ENCODE measurements at places on chromosomes 4 and X. TPM values are rescaled to one million over a fixed set of nuclear protein-coding genes. Genes with fewer than 3 reads are reported as not detected.

OPN1MW2 gene
- not detected for total RNA-seq

UGT2B17 gene
- total RNA-seq: not detected

COL25A1 gene
- total RNA-seq: 2.0 TPM

FAM90A26 gene
- total RNA-seq: not detected

BMX gene
- total RNA-seq: not detected

CXCL11 gene
- not detected for total RNA-seq

ABLIM2 gene
- total RNA-seq: 0.24 TPM

HOPX gene
- total RNA-seq: 2.8 TPM

GAGE12H gene
- not detected for total RNA-seq

GABRB1 gene
- total RNA-seq: not detected

SMIM10 gene
- total RNA-seq: not detected

JCHAIN gene
- total RNA-seq: not detected

KLB gene
- not detected for total RNA-seq

CCNA2 gene
- 197 TPM for total RNA-seq

VCX3B gene
- total RNA-seq: not detected

SLC16A2 gene
- 12.6 TPM for total RNA-seq

DDX53 gene
- total RNA-seq: not detected

CXorf49 gene
- not detected for total RNA-seq

AFM gene
- total RNA-seq: not detected

CT45A2 gene
- total RNA-seq: not detected

PASD1 gene
- not detected for total RNA-seq

PDE6B gene
- 19.5 TPM for total RNA-seq

DACH2 gene
- 0.11 TPM for total RNA-seq

UGDH gene
- total RNA-seq: 157 TPM

MBTPS2 gene
- 8.4 TPM for total RNA-seq

PPP4R3C gene
- not detected for total RNA-seq

FAM47A gene
- not detected for total RNA-seq

F9 gene
- total RNA-seq: not detected

PTCHD1 gene
- 0.03 TPM for total RNA-seq

KCND1 gene
- total RNA-seq: 0.39 TPM
